ENCODE measurements at places on chromosomes 7 and 10.

DNA sequence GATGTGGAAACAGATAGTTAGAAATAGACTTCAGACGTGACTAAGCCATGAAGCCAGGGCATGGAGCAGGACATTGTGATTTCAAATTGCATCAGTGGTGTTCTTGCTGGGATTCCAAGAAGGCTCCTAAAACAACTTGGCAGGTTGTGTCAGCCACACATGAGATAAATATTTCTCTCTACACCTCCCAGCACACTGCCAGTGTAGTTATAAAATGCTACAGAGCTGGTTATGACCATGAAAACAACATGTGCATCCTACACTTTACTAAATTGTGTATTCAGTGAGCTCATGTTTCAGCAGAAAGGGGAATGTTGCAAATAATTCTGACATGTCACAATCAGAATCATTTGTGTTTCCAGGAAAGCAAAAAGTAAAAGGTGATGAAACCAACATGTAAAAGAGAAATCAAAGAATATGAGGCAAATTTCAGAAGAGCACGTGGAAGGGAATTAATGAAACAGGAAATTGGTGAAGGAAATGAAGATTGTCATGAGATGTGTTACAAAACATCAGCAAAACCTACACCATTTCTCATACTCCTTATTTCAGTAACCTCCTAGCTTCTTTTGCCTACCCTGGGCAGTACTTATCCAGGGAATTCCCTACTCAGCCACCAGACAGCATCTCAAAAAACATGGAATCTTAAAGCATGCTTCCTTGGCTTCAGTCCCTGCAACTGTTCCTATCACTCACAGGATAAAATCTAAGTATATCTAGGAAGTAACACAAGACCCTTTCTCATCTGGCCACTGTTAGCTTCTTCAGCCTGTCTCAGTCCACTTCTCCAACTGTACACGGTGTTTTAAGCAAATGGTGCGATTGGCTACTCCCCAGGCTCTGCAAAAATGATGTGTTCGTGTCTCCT, 5.8 kb upstream of the CYP3A7 start:
- no peak for DNase-seq

DNA sequence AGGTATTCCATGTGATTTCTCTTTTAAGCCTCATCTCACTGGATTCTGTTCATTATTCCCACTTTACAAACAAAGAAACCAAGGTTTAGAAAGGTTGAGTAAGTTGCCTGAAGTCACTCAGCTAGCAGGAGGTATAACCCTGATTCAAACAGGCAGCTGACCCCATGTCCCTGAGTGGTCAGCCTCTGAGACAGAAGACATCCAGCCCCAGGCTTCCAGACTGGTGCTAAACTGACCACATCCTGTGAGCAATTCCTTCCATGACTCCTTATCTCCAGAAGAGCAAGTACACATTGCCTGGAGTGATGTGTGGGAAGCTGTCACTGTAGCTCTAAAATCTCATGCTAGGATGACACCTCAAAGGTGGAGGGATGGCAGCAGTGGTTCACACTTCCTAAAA, 3.7 kb downstream of the PLPP4 start:
- no peak for DNase-seq

DNA sequence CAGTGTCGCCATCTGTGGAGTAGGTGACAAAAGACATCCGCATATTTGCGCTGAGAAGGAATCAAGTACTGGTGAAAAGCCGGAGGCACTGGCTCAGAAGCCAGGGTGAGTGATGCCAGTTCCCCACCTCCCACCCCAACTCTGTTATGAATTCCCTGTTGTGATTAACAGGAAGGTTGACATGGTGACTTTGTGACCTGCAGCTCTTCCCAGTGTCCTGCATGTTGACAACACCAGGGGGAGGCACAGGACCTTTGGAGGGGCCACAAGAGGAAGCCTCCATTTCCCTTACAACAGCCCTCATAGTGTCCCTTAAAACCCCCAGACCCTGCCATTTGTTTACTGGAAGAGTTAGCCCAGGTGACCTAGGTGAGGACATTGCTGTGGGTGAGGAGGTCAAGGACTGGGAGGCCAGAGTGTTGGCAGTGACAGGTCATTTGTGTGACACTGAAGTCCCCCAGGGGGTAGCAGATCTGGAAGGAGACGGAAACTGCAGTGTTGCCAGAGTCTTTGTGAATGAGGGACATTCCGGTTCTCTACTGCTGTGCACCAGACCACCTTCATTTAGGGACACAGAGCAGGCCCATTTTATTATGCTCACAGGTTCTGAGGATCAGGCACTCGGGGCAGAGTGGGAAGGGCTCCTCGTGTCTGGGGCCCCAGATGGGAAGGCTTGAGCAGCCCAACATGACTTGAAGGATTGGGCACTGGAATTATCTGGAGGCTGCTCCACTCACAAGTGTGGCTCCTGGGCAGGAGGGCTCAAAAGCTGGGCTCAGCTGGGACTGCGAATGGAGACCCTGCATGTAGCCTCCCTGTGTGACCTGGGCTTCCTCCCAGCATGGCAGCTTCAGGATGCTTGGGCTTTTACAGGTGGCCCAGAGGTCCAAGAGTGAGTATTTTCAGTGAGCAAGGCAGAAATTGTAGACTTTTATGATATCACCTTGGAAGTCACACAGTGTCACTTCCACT, 13.0 kb upstream of the ANTXRL start:
- DNase-seq, result no peak

DNA sequence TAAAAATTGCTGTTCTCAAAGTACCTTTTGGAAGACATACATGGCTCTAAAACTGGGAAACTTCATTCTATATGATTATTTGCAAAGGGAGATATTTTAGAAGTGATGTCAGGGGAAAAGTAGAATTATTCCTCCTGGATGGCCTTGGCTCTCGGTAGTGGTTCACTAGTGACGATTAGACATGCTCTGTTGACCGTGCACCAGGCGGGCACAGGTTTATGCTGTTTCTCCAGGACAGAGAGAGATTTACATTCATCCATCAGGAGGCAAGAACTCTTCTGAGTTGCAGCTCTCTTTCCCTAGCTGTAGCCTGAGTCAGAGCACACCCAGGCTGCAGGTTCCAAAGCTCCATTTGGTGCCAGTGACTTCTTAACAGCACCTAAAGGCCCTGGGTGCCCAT, 184.9 kb upstream of the WDR11 start:
- no peak for DNase-seq

- DNase-seq, result no peak
Observed at GRCh38 chr10:121683816-121684215, 85.6 kb upstream of the FGFR2 start.
